Adrenal gland (tissue), 19 donors: ENCODE measurements at places on chromosomes 13 and 19. TPM values are rescaled to one million over a fixed set of nuclear protein-coding genes. Genes with fewer than 3 reads are reported as not detected.

GRCh38 chr13:19680751-19681150 lies 47.3 kb downstream of the MPHOSPH8 start:
- no peaks in the 10 kb centered on the region for H3K27me3 ChIP-seq
- H3K36me3 ChIP-seq, result no peaks in the 10 kb centered on the region
- H3K27ac ChIP-seq, result no peak overlapping the region
- no peak for DNase-seq

- no peak overlapping the region for H3K4me3 ChIP-seq
- no peak overlapping the region for H3K27ac ChIP-seq
- no peak for DNase-seq
- H3K36me3 ChIP-seq, result no peaks in the 10 kb centered on the region
- no peaks in the 10 kb centered on the region for H3K4me1 ChIP-seq
Observed at GRCh38 chr13:79018166-79018565, 359.2 kb upstream of the OBI1 start.

Gene CRX
- polyA plus RNA-seq, result not detected

Gene RPS28
- polyA plus RNA-seq, result 649 TPM

GRCh38 chr19:48424694-48425219 lies 21.0 kb upstream of the GRWD1 start:
- H3K27me3 ChIP-seq, result no peaks in the 10 kb centered on the region
- peaks cover 7% of the 10 kb centered on the region for H3K4me1 ChIP-seq
- peak overlapping the region; percentile 41 for H3K27ac ChIP-seq
- peak overlapping the region; percentile 4 for H3K4me3 ChIP-seq
- no peaks in the 10 kb centered on the region for H3K36me3 ChIP-seq
- peak; percentile 38 for DNase-seq

- H3K27ac ChIP-seq, result no peak overlapping the region
- no peaks in the 10 kb centered on the region for H3K27me3 ChIP-seq
- DNase-seq, result no peak
- H3K4me1 ChIP-seq, result no peaks in the 10 kb centered on the region
- H3K4me3 ChIP-seq, result no peak overlapping the region
Observed at GRCh38 chr13:85040215-85040614, 759.0 kb downstream of the SLITRK6 start.

DNA sequence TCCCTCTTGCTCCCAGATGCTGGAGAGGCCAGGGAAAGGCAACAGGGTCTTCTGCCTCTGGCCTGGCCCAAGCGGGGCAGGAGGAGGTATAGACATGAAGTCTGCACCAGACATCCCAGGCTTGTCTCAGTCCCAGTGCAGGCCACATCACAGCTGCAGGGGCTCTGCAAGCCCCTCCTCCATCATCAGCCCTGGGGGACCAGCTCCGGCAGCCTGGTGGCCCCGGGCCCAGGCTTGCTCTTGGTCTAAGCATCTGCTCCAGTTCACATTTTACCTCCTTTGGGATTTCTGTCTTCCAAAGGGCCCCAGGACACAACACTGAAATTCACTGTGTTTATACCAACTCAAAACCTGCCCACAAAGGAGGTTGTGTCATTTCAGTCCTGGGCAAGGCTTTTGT lies 359.4 kb downstream of the ZNF536 start:
- H3K4me1 ChIP-seq, result no peaks in the 10 kb centered on the region
- H3K27ac ChIP-seq, result no peak overlapping the region
- H3K27me3 ChIP-seq, result no peaks in the 10 kb centered on the region
- no peak overlapping the region for H3K4me3 ChIP-seq

DNA sequence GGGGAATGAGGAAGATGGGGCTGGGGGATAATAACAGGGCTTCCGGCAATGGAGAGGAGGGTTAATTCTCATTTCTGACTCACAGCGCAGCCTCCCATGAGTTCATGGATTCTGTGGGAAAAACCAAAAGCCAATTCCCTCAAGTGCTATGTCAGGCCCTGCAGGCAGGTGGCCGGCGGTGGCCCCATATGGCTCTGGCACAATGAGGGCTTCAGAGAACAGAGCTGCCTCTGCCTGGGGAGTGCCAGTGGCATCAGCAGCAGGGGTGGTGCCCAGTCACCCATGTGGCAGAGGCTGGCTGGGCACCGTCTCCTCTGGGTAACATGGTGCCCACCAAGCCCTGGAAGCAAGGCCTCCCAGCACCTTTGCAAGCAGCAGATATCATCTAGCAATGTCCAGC lies 69.1 kb downstream of the ALOX5AP start:
- no peaks in the 10 kb centered on the region for H3K36me3 ChIP-seq
- no peak overlapping the region for H3K4me3 ChIP-seq
- no peak for DNase-seq
- H3K27ac ChIP-seq, result no peak overlapping the region
- peaks cover 18% of the 10 kb centered on the region for H3K4me1 ChIP-seq
